ENCODE measurements at places on chromosomes 13 and 19. TPM values are rescaled to one million over a fixed set of nuclear protein-coding genes. Genes with fewer than 3 reads are reported as not detected.

HCST gene
- total RNA-seq, result 1.6 TPM

SSC5D gene
- total RNA-seq, result 0.63 TPM

RNF113B gene
- not detected for total RNA-seq

MIA gene
- not detected for total RNA-seq

AKT1S1 gene
- 5.9 TPM for total RNA-seq

C13orf42 gene
- total RNA-seq, result not detected

CABP5 gene
- total RNA-seq, result not detected

SYDE1 gene
- total RNA-seq, result 2.2 TPM

SHISA7 gene
- 8.5 TPM for total RNA-seq

TDRD12 gene
- 0.63 TPM for total RNA-seq

LILRA6 gene
- not detected for total RNA-seq

PRSS57 gene
- total RNA-seq, result not detected

PRKACA gene
- 42.9 TPM for total RNA-seq

PALM3 gene
- 4.7 TPM for total RNA-seq

C1QTNF9 gene
- total RNA-seq, result not detected
